ENCODE measurements at places on chromosomes 6 and 20.

GRCh38 chr20:24959591-24960301, 10.7 kb downstream of the CST7 start:
- no peak for DNase-seq

DNA sequence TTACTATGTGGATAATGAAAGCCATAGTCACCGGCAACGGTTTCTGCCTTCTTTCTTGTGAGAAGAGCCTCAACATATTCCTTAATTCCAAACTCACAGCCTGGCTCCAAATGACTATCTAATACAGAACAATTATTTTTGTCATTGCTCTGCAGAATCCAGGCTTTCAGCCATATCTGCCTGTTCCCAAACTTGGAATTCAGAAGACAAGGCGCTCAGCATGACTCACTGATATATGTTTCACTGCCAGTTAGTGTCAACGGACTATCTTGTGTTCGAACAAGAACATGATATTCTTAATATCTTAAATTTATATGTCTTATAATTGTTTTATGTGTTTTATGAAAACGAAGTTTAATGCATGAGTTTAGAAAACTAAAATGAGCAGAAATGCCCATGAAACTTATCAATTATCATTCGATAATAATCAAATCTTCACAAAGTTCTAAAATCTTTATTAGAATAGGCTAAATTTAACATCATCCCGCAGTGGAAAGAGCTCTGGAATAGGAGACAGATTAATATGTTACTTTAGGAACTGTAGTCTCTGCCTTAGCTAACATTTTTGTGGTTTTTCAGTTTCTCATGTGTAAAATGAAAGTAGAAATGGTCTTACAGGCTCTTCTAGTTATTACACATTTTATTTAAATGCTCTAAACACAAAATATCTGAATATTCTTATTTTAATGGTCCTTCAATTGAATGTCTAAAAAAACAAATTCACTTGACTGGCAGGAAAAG, 669.3 kb upstream of the GJE1 start:
- no peak for DNase-seq

DNA sequence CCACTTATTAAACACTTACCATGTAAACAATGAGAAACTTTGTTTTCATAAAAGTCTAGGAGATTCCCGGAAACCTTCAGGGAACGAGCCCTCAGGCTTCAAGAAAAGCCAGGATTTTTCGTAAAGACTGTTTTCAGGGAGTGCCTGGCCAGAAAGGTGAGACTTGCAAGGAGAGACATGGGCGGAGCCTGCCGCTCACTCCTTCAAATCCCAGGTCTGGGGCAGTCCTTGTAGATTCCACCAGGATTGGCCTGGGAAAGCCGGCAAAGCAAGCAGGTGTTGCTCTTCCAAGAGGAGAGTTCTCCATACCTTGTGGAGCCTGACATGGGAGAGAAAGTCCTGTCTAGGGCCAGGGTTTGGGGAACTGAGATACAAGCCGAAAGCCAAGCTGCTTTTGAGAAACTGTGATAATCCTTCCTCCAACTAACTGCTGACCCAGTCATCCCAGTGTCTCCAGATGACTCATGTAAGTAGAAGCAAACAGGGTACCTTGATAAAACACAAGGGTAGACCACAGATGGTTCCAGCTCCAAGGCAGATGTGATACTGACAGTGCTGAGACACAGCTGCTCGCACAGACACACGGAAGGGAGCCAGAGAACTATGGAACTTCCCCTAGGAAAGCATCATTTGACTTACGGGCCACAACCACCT, 69.4 kb upstream of the NAA20 start:
- DNase-seq = no peak

GRCh38 chr20:53748176-53748575, 154.5 kb upstream of the ZNF217 start:
- no peak for DNase-seq

- DNase-seq = no peak
Measured at GRCh38 chr20:45029884-45030283, 63.6 kb downstream of the STK4 start.

- no peak for DNase-seq
Measured at GRCh38 chr6:14720411-14721102, 525.3 kb upstream of the JARID2 start.

GRCh38 chr6:162058281-162058875, 669.2 kb downstream of the PRKN start:
- DNase-seq = no peak

DNA sequence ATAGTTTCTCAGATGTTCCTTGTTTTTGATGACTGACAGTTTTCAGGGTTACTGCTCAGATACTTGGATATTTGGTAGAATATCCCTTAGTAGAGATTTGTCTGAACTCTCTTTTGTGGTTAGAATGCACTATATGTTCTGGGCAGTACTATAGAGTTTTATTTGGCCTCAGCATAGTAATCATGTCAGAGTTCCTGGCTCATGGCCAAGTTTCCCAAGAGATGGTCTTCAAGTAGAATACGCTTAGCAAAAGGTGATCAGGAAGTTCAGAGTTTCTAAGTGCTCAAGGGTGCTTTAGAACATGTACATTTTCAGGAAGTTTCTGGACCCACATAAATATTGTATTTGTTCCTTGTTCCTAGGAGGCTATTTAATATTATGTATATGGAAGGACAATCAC, 1209.7 kb upstream of the GJE1 start:
- no peak for DNase-seq

GRCh38 chr6:39086294-39086693, 28.7 kb downstream of the SAYSD1 start:
- DNase-seq = no peak

DNA sequence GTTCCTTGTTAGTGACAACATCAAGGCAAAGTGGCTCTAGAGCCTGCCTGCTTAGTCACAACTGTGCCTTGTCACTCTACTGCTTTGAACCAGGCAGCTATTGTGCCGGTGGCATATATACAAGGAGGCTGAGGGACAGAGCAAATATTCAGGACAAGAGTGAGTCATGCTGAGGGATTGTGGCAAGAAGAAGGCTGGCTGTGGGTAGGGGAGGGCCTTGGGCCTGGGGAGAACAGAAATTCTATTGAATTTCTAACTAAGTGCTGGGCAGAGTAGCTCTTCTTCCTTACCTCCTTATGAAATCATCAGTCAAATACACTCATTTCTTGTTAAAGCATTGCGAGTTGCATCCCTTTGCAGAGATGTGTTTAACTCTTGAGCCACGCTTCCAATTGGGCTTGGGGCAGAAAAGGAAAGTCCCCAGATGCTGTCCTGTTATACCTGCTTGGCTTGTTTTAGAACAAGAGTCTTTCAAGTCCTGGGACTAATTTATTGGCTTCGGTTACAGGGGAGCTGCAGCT, 59.7 kb downstream of the PFDN4 start:
- DNase-seq = no peak

DNA sequence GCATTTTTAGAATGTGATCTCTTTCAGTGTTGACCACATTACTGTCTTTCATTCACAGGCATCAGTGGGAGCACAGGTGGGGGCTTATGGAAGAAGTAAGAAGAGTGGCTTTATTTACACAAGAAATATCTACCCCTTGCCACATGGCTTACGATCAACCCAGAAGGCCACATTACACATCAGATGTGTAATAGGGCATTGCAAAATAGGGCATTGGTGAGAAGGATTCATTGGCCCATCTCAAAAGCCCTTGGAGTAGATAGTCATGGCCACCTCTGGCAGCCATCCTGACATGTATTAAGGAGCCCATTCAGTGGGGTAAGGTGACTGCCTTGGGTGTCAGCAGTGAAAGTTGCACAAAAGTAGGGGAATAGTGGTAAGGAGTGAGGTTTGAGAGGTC, 97.5 kb downstream of the MAFB start:
- DNase-seq = no peak

All from dorsolateral prefrontal cortex (tissue), 122 donors.